RWPE2 (cell line): ENCODE measurements at places on chromosomes 7 and 10.

GRCh38 chr7:74454925-74455288, 1.2 kb downstream of the GTF2IRD1 start:
- DNase-seq = no peak

- peak; percentile 73 for DNase-seq
Measured at GRCh38 chr10:86439544-86439943, 72.9 kb upstream of the GRID1 start.

DNA sequence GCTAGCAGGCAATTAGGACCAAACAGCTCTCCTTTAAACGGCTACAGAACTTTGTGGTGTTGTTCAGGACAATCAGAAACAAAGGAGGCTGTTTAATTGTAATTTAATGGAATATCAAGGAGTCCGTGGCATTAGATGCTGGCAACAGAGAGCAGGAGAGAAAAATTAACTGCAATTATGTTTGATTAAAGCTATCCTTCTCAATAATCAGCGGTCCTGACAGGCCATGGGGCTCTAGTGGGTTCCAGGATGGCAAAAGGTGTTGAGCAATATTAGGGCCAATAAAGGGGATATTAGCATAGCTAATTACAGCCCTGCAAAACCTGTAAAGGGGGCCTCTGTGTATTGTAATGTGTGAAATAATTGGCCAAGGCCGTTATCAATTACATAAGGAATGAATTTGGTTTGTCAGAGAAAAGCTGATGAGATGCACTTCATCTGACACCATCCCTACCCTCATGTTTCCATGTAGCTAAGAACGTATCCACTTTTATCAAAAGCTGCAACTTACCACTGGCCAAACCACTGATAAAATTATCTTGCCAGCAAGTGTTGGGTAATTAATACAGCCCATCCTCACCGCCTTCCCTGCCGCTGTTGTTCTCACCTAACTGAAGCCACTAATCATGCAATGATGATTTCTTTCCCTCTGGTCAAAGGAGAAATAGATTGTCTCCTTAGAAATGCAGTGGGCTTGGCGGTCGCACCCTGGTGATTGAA, 81.6 kb downstream of the EBF3 start:
- DNase-seq = no peak

DNA sequence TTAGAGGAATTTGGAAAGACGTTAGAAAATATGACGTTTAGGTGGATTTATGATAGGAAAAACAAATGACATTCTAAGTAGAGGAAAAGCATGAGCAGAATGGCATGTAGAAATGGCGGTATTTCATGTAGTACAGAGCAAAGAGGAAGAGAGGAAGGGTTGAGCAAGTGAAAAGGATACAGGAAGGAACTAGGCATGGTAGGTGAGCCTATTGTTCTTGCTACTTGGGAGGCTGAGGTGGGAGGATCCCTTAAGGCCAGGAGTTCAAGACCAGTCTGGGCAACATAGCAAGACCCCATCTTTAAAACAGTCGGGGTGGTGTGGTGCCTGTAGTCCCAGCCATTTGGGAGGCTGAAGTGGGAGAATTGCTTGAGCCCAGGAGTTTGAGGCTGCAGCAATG, 1.2 kb downstream of the GTPBP10 start:
- no peak for DNase-seq

DNA sequence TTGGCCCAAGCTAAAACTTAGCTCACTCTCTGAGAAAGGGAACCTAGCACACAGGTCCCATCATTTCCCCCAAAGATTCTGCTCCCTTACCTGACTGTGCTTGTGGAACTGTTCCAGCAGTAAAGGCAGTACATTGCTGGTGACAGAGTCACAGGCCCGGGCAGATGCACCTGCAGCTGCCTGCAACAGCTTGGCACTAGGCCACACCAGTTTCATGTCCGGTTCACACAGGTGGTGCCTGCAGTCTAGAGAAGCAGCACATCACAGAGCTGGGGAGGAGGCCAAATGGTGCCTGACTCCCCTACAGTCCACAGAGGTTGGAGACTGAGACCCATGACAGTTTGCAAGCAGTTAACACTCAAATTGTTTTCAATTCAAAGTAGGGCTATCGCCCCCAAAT, 22.2 kb downstream of the ZDHHC16 start:
- DNase-seq = no peak

- DNase-seq = no peak
Measured at GRCh38 chr10:6121146-6121545, 32.3 kb downstream of the RBM17 start.

DNA sequence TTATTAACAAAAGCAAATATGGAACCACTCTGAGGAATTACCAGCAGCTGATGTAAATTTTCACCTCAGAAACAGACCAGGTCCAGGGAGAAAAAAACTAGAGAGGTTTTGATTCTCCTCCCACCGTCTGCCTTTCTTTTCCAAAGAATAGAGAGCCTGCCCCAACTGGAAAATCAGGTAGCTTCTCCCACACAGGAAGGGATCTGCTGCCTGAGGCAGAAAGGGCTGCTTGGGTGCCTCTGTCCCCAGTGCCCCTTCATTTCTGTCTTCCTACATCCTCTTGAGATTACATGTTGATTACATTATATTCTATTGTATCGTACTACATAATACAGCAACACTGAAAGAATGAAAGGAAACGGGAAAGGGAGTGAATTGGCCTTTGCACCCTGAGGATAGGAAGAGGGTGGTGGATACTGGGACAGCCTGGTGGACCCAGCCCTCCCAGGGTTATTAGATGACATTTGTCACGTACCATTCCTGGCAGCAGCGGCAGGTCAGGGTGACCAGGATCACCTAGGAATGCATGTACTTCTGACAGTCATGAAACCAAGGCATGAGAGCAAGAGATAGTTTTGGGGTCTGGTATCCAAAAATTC, 8.9 kb downstream of the ST8SIA6 start:
- no peak for DNase-seq

GRCh38 chr7:7992506-7992905, 23.9 kb downstream of the GLCCI1 start:
- DNase-seq = no peak

DNA sequence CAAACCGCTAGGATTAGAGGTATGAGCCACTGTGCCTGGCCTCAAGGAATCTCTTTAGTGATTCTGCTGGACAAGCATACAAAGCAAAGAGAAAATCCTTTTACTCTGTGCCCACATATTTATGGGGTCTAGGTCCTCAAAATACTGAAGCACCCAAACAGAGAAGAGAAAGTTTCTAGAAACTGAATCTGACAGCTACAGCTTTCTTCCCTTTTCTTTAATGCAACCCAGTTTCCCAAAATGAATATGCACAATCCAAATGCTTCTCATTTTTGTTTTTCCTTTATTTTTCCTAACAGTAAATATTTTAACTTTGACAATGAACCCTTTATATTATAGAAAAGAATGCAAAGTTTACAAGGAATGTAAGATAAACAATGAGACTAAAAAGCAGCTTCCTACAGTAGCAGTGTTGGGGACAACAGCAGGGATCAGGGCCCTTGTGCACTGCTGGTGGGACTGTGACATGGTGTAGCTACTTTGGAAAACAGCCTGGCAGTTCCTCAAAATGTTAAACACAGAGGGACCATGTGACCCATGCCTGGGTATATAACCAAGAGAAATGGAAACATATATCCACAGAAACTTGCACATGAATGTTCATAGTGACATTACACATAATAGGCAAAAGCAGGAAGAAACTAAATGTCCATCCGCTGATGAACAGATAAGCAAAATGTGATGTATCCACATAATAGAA, 325.2 kb downstream of the PRPF18 start:
- no peak for DNase-seq

GRCh38 chr10:52318136-52318701, 4.1 kb downstream of the DKK1 start:
- no peak for DNase-seq

- DNase-seq = no peak
Measured at GRCh38 chr10:31322647-31323046, 3.6 kb downstream of the ZEB1 start.
